Activated CD8-positive, alpha-beta memory T cell treated with anti-CD3 and anti-CD28 coated beads, Interleukin-2, amount 10 ng/mL, durations not matched to agents 7 days and 5 days (primary cell): ENCODE measurements at places on chromosomes 1 and 21.

DNA sequence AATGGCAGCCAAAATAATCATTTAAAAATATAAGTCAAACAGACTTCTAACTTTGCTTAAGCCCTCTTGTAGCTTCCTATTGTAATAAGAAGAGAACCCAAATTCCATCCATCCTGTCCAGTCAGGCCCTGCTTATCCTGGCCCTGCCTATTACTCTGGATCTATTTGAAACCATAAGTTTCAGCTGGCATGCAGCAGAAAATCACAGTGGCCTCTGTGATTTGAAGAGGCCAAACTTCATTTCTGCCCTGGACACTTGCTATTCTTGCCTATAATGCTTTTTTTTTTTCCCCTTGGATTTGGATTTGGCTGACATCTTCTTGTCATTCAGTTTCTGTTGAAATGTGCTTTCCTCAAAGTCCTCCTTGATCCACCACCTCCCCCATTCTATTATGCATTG, 642.8 kb downstream of the USP25 start:
- no peak for DNase-seq

DNA sequence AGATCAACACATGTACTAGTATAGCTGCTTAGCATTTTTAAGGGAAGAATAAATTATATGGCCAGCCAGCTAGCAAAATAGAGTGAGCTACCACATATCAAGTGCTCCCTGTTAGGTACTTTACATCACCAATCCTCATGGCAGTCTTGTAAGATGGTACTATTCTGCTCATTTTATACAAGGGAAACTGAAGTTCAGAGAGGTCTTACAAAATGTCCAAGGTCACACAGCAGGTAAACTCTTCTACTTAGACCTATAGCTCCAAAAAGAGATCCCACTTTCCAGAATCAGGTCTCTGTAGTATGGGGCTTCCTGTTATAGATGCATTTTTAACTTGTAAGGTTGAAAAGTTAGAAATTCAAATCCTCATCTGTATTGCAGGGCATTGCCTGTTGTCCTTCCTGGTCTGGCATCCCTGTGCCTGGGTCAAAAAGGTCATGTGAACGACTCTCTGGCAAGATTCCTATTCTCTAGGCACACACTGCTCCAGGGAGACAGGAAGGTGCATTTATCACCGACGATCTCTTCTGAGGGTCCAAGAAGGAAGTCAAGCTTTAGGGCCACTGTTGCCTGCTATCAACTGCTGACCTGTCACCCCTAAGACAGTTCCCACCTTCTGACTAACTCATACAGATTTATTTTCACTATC, 41.1 kb downstream of the TRIT1 start:
- DNase-seq = no peak

DNA sequence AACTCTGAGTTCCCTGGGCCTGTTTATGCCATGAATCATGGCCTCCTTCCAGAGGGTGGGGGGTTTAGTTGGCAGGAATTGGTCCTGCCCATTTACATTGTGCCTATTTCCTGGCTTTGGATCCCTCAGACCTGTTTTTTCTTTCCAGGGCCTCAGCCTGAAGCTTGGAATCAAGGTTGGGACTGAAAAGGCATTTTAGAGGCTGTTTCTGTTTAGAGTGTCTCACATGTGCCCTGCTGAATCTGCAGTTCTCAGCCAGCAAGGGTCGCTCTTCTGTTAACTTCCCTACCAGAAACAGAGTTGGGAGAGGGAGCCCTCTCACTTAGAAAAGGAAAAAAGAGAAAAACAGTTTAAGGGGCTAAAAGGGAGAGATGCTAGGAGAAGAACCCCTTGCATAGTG, 191.1 kb downstream of the PTPRC start:
- DNase-seq = no peak

DNA sequence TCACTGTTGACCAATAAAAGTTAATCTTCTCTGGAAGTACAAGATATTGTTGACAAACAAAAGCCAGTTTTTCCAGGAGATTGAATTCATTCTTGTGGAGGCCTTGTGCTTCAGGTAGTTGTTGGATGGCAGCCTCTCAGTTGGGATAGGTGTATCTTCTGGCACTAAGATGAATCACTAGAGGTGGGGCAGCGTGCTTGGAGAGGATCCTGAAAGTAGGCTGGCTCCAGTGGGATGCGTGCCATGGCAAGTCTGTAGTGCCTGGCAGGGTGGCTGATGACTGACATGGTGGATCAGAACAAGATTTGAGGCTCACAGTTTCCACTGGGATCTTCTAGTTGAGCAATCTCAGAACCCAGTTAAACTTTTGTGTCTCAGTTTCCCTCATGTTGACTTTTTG, 2.4 kb downstream of the VPS13D start:
- DNase-seq = no peak

- no peak for DNase-seq
Measured at GRCh38 chr1:32485554-32486255, 20.8 kb downstream of the ZBTB8B start.

GRCh38 chr1:93631626-93632365, 49.8 kb downstream of the BCAR3 start:
- no peak for DNase-seq

GRCh38 chr1:87834941-87835340, 506.3 kb downstream of the LMO4 start:
- no peak for DNase-seq

GRCh38 chr1:208808301-208808700, 564.1 kb upstream of the PLXNA2 start:
- DNase-seq = no peak

DNA sequence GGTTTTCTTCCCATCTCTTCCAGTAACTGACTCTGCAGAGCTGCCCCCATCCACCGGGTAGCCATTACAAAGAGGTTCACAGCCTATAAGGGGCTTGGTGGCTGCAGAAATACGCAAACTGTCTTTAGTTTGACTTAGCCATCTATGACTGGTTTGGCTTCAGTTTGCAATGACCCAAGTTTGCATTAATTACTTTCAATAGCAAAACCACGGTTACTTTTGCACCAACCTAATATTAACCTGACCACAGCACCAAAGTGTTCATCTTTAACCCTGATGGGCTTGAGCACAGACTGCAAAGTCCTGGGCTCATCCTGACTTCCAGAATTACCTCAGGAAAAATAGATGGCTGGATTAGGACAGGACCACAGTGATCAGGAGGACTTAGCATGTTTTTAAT, 2.2 kb upstream of the HAO2 start:
- no peak for DNase-seq

- no peak for DNase-seq
Measured at GRCh38 chr1:84674021-84674420, 16.2 kb downstream of the SSX2IP start.

- DNase-seq = no peak
Measured at GRCh38 chr1:96515925-96516324, 205.7 kb upstream of the PTBP2 start.

DNA sequence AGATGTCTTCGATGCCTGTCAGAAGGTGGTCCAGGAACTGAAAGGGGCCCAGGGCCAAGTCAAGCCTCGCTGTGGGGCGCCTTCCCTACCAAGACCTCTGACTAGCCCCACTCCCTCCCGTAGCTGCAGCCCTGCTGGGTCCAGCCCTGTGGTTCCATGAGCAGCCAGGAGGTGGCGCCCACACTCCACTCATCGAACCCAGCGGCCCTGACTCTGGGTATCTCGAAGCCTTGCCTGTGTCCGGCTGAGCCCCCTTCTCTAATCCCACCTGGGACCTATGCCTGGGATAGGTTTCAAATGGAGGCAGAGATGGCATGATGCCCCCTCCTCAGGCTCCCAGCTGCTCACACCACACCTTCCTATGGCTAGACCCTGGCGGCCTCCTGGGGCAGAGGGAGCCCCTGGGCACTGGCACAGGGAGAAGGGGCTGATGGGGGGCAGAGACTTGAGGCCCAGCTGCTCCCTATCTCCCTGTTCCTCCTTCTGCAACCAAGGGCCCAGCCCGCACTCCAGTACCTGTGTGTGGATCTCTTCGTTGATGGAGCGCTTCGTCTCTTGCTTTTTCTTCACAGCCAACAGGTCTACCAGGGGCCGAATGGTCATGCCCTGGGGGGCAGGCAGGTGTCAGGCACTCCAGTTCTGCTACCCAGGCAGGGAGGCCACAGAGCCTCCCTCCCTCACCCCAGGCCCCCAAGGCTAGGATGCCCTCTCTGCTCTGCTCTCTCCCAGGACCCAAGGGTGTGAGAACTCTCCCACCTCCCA, 52.0 kb downstream of the SLC9A1 start:
- DNase-seq = peak; percentile 84

- no peak for DNase-seq
Measured at GRCh38 chr1:99407018-99407417, 142.7 kb downstream of the PLPPR4 start.

DNA sequence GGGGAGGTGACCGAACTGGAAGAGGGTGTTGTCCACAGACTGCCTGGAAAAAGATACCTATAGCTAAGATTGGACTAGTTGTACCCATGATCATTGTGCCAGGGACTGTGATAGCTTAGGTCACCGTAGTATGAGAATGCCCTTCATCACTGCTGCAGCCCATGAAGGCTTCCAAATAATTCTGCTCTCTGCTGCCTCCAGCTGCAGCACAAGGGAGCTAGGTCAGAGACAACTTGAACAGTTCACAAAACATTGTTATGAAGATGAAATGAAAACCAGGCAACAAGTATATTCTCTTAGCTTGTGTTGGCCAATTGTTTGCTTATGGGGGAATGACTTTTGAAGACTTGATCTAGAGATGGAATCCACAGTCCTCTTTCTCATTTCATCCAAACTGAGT, 246.7 kb downstream of the MRPL39 start:
- DNase-seq = no peak

- no peak for DNase-seq
Measured at GRCh38 chr1:101507547-101507971, 270.7 kb downstream of the S1PR1 start.

DNA sequence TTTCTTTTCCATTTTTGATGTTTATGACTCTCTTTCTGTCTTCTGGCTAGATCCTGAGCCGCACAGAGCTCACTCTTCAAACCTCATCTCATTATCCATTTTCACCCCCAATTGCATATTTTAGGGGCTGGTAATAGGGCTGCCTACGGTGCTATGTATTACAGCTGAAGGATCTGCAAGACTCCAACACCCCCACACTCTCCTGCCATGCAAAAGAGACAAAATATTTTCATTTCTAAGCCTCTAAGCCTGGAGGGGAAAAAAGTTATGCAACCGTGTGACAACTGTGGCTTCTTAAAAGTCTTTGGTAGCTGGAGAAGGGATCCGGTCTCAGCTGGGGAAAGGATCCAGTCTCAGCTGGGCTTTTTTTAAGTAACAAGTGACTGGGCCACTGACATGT, 311.6 kb downstream of the NPHP4 start:
- no peak for DNase-seq

DNA sequence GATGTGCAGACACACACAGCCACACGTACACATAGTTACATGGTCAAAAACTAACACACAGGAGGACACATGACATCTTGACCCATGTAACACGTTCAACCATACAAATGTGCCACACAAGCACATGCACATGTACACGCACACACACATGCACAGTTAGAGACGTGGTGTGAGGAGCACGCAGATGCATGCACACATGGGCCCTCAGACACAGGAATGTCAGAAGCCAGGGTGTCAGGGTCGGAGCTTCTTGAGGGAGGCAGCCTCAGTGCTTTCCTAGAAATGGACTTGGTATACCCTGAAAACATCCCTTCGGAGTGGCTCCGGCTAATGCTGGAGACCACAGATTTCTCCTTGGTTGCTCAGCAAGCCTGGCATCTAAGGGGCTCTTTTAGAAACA, 114.3 kb downstream of the DMRTB1 start:
- no peak for DNase-seq

GRCh38 chr1:11979851-11980675, at the start of gene MFN2:
Gene MFN2 (plus strand): TSS chr1:11980444. CDS start chr1:11989169, 8,725 bp downstream.
- peak; percentile 97 for DNase-seq

DNA sequence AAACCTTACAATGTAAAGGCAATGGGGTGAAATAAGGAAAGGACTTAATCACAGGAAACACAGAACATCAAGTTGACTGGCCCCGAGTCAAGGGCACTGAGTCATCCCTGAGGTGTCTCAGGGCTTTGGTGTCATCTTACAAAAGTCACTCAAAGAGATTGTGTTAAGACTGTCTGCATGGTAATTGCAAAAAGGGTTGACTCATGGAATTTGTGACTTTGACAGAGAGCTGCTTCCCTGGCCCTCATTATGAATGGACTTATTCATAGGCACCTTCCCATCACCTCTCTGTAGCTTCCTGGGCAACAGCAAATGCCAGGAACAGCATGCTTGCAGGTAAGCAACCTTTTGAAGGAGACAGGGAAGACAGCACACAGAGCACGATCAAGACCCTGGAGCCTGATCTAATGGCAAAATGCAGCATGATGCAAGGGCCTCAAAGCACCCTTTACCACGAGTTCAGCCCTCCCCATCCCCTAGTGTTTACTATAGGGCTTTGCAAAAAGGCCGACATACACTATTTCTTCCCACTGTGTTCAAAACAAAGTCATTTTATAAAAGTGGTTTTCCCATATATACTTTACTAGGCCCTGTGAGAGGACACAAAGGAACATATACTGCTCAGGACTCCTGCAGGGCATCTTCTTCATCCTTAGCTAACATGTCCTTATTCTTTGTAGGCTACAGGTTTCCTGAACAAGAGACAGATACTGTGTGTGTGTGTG, 17.1 kb downstream of the ZP4 start:
- no peak for DNase-seq

DNA sequence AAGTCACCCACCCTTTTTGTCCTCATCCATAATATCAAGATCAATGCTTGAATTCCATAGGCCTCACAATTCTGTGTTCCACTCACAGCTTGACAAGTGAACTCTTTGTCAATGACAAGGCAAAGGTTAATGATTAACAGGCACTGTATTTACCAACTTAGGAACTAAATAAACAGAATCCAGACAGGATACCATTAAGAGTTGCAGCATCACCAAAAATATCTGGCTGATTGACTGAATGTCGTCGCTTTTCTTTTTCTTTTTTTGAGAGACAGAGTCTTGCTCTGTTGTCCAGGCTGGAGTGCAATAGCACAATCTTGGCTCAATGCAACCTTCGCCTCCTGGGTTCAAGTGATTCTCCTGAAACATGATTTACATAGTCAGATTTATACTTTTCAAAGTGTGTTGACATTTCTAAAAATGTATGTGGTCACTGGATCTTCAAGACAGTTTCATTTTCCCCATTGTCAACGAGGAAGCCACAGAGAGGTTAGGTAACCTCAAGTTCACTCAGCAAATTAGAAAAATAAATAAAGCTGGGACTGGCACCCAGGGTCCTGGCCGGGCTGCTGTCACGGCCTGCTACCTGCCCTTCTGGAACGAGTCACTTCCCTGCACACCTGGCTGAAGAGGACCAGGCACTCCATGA, 81.0 kb downstream of the PDE9A start:
- DNase-seq = peak; percentile 54

GRCh38 chr1:3597599-3597964, 13.7 kb downstream of the MEGF6 start:
- DNase-seq = peak; percentile 43

GRCh38 chr1:110135246-110135645, 15.0 kb upstream of the SLC6A17 start:
- DNase-seq = no peak

DNA sequence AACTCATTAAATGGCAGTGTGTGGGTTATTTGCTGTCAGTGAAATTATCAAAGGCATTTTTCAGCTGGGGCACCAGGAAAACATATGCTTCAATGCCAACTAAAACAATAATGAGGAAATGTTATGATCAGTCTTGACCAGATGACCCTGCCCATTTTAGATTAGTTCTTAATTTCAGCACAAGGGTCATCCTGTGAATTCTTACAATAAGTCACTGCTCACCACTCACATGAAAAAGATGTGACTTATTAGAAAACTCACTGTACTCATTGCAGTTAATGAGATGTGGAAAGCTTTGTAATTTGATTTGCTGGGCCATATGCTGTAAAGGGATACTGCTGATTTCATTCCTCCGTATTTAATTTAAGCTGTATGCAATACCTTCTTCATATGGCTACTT, 178.5 kb upstream of the LMO4 start:
- DNase-seq = no peak

- DNase-seq = no peak
Measured at GRCh38 chr21:26093122-26093521, 77.4 kb downstream of the APP start.
